ENCODE measurements at places on chromosomes 1 and 21.

GRCh38 chr1:153357853-153358690, at the start of gene S100A9:
TSS of gene S100A9 (plus strand) at chr1:153357854. CDS start at chr1:153358284, 430 bp downstream.
- H3K36me3 ChIP-seq, result no peaks in the 10 kb centered on the region
- no peaks in the 10 kb centered on the region for H3K27me3 ChIP-seq
- H3K4me3 ChIP-seq, result no peak within 1 kb of the TSS

GRCh38 chr1:2375246-2375922, 16.0 kb downstream of the MORN1 start:
- no peak overlapping the region for H3K27ac ChIP-seq
- H3K4me1 ChIP-seq, result no peaks in the 10 kb centered on the region
- no peaks in the 10 kb centered on the region for H3K36me3 ChIP-seq

DNA sequence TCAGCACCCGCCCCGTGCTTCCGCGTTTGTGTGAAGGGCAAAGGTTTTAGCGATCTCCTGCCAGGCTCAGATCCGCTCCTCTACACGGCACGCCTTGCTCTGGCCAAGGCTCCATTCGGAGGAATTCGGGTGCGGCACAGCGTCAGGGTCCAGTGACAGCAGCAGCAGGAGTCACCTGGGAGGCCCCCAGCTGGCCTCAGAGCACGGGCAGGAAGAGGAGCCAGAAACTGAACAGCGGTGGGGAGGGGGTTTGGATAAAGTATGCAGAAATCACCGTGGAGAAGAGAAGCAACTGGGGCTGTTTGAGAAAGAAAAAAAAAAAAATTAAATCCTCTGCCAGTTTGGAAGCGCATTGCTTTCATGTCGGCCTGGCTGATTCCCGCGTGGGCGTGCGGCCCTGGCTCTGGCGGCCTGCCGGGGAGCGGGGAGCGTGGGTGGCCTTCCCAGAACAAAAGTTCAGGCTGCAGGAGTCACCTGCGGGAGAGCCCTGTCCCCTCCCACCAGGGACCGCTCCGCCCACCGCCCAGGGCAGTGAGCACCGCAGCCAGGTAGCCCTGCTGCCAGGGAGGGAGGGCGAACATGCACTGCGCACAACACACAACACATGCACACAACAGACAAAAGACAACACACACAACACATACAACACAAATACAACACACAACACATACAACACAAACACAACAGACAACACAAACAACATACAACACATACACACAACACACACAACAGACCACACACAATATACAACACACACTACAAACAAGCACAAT, 107.6 kb downstream of the ETS2 start:
- no peak overlapping the region for H3K4me3 ChIP-seq
- H3K27me3 ChIP-seq, result no peaks in the 10 kb centered on the region
- H3K36me3 ChIP-seq, result no peaks in the 10 kb centered on the region
- no peaks in the 10 kb centered on the region for H3K4me1 ChIP-seq
- no peak for DNase-seq

DNA sequence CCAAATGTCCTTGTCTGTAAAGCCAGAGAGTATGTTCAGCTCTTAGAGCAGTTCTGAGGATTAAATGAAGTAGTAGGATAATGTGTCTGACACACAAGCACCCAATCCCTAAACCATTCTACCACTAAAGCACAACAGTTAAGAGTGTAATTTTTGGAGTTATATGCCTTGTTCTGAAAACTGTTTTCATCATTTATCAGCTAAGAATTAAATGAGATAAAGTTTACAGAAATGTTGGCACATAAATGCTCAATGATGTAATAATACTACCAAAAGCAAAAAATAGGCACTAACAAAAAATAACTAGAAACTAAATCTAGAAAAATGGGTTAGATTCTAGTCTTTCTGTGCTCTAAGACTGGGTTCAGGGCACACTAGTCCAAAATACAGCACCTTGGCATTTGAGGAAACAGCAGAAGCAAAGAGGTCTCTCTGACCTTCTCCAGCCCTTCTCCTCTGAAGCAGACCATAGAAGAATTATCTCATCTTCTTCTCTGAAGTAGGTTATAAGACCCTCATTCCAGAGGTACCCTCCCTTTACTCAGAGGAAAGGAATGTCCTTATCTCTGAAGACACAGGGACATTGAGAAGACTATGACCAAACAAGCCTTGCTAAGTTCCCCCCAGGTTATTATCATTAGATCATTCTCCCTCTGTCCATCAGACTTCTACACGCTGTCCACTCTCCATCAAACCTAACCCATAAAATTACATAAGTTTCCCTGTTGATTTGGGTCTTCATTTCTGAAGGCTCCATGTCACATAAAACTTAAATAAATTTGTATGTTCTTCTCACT, 20.6 kb downstream of the ABL2 start:
- no peak overlapping the region for H3K4me3 ChIP-seq
- H3K27ac ChIP-seq, result no peak overlapping the region
- DNase-seq, result no peak
- no peaks in the 10 kb centered on the region for H3K36me3 ChIP-seq

DNA sequence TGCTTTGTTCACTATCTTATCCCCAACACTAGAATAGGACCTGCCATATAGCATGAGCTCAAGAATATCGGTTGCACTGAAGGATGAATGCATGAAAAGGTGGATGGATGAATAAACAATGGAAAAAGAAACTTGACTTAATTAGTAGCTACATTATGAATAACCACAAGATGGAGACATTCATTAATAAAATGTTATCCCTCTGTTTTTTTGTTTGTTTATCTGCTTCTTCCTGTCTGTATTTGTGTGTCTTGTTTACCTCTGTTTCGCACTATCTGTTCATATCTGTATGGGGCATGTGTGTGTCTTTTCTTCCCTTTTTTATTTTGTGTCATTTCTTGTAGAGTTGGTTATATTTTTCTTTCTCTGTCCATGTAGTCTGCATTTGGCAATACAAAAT, 1.1 kb upstream of the OR14I1 start:
- no peaks in the 10 kb centered on the region for H3K36me3 ChIP-seq
- no peaks in the 10 kb centered on the region for H3K27me3 ChIP-seq
- no peak overlapping the region for H3K4me3 ChIP-seq
- no peak for DNase-seq
- no peaks in the 10 kb centered on the region for H3K4me1 ChIP-seq
